ENCODE measurements at places on chromosomes 3 and 15.

DNA sequence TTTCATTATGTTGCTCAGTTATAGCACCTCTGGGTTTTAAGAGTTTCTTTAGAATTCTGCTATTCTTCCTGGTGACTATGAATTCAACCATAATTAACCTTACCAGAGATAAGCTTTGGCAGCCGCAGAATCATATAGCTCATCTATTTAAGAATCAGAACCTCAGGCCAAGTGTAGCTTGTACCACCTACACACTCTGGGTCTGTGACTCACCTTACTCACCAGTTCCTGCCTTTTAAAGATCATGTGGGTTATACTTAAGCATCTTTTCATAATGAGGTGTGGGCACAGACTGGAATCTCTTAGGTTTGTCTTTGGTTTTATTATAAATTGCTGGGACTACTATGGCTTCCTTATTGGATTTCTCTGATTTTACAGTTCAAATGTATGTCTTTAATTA, 21.9 kb downstream of the CDV3 start:
- no peak for DNase-seq

- DNase-seq, result no peak
Observed at GRCh38 chr3:30124435-30125370, 481.7 kb upstream of the TGFBR2 start.

DNA sequence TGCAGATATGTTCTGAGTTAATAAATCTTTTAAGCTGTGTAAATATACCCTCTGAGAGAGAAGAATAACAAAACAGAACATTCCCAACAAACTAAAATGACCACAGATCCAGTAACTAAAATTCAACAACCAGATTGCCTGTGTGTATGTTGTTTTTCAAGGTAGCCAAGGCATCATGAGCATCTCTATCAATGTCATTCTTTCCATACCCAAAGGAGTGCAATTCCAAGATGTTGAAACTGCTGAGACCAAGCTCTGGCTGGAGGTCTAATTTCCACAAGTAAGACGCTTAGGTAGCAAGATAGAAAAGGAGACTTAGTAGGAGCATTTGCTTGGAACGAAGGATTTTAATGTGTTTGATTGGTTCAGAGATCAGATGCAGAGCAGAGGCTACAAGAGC, 276.3 kb downstream of the RBMS3 start:
- DNase-seq, result no peak

GRCh38 chr15:74376825-74377581, 9.6 kb upstream of the CYP11A1 start:
- DNase-seq, result no peak

GRCh38 chr15:35481992-35482391, 64.0 kb downstream of the DPH6 start:
- DNase-seq, result peak; percentile 4

DNA sequence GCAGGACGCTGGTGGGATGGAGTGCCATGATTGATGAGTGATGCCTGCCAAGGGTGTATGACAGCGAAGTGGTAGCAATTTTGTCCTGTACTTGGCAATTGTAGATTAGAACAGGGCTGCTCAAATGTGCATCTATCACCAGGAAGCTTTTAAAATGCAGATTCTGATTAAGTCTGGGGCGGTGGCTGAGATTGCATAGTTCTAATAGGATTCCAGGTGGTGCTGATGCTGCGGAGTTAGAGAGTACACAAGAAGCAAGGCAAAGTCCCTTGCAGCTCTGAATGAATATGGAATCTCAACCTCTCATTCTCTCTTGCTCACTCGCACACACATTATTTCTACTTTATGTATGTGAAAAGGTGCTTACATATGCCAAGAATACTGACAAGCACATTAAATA, 670.4 kb downstream of the FHIT start:
- no peak for DNase-seq

DNA sequence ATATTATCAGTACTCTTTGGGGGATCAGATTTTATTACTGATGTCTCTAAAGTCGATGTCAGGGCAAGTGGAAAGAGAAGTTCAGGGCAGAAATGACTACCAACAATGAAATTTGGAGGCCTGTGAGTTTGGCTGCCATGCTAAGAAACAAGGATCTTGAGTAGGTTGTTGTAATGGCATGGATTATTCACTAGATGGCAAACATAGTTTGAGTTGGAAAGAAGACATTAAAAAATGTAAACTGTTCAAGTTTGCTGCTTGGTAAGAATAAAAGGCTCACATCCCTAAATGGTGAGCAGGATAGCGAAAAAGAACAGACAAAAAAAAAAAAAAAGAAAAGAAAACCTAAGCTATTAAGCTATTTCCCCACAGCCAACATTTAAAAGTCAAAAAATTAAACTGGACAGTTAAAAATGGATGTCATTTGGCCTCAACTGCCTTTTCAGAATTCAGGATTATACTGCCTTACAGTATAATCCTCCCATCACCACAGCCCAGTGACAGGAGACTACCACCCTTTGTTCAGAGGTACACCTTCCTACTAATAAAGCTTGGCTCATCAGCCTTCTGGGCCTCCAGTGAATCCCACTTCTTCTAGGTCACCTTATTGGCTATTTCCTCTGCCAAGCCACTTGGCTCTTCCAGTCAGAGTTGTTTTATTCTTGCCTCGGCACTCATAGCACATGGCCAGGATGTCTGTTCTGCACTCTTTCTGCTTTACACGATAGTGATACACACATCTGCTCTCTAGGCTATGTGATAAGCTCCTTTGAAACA, 163.7 kb downstream of the PLD1 start:
- DNase-seq, result peak; percentile 42

- DNase-seq, result no peak
Observed at GRCh38 chr15:41819455-41820050, 8.3 kb upstream of the JMJD7 start.

GRCh38 chr15:63842626-63843025, 8.9 kb upstream of the HERC1 start:
- no peak for DNase-seq

GRCh38 chr3:195537995-195538394, 5.1 kb downstream of the PPP1R2 start:
- no peak for DNase-seq

DNA sequence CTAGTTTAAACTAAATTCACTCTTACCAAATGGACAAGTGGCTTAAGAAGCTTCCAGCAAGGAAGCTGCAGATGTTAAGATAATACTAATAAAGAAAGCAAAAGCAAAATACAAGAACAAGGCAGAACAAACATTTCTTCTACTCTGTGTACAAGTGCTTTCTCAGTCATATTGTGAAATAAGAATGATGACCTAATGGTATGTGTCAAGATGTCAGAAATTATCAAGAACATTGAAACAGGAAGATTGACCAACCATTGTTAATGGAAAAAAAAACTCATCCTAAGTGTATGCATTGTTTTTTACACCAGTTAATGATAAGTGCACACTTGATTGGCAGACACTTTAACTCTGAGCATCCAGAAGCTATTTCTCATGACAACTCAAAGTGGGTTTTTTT, 65.4 kb upstream of the P2RY1 start:
- DNase-seq, result no peak

DNA sequence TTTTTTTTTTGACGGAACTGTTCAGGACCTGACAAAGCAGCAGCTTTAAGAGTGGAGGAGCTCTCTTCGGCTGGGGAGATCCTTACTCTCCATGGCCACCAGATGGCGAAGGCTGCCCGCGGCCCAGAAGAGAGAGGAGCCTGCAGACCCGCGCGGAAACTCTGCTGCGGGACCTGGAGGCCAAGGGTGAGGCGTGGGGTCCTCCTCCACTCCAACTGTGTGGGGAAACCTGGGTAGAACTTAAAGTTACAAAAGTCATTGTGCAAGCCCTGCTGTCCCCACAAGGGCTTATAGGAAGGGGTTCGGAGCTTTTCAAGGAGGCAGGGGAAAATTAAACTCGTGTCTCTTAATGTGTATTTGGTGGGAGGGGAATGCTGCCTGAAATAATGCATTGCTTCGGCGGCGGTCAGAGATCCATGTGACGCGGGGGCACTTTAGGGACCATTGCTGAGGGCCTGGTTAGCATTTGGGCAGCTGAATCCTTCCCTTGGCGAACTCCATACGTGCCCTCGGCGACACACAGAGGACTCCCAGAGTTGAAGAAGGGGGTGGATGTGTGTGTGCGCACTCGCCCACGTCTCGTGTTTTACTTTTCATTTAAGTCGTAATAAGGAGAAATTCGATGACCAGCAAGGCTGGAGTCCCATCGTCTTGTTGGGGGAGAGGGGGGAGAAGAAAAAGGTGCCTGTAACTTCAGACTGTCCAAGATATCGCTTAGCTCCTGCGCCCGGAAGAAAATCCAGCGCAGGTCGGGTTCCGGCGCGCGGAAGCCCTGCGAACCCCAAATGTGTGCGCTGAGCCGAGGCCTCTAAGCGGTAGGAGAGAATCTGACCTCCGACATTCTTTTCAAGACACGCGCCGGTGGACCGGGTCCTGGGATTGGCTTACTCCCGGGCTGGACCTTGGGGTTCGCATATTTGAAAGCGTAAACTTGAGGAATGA, 9.7 kb downstream of the EOMES start:
- DNase-seq, result peak; percentile 54

DNA sequence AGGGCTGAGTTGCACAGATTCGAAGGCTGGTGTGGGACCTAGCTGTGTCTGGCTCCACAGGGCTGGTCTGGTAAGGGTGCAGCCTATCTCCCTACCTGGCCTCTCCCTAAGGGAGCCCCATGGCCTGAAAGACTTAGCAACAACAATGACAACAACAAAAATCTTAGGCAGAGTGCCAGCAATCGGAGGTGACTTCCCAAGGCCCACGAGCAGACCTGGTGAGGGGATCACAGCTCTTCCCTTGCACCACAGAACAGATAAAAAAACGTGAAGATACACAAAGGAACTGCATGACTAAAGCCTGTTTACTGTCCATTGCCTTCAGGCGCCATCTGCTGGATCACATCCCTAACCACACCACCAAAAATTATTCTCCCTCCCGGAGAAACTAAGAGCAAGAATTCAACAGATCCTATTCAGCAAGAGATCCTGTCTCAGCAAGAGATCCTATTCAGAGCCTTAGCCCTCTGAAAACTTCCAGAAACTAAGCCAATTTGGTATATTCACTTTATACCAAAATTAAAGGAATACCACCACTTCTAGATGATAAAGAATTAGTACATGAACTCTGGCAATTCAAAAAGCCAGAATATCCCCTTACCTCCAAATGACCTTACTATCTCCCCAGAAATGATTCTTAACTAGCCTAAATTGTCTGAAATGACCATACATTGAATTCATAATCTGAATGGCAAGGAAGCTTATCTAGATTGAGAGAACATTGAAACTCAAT, 24.1 kb upstream of the OR5K4 start:
- peak; percentile 12 for DNase-seq

- no peak for DNase-seq
Observed at GRCh38 chr3:72177075-72178050, 392.4 kb upstream of the PROK2 start.

GRCh38 chr3:114213292-114213626, 24.1 kb downstream of the ZNF80 start:
- no peak for DNase-seq

DNA sequence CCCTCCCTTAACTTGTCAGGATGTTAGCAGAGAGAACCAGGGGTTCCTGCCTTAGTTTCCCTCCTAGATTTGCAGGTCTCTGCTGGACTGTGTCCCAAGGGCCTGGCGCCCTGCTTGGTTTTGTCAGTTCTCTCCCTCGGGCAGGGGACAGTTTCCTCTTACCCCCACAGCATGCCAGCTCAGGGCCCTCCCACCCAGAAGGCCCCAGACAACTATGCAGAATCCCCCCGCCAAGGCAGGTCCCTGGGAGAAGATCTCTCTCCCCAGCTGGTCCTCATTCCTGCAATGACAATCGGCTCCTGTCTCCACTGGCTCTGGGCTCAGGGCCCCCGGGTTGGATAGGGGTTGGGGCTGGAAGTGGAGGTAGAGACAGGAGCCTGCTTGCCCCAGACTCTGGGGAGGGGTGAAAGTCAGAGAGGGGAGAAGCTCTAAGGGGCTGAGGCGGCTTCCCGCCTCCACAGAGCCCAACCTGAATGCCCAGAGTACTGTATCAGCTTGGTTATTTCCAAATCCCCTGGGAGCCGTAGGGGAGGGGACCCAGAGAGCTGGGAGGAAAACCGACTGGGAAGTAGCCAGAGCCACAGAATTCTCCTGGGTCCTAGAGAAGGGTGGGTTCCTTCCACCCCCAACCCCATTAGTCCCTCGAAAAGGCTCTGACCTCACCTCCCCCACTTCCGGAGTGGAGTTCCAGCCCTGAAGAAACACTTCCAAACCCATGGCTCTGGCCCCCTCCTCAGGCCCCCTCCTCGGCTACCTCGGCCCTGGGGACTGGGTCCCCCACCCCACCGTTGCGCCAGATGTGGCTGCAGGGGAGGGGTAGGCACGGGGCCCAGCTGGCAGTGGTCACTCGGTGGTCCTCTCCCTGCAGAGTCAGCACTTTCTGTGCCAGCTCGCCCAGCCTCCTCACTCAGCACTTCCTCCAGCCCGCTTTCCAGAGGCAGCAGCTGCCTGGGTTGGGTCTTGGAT, 3.8 kb upstream of the LOXL1 start:
- no peak for DNase-seq

GRCh38 chr3:43759297-43759782, 68.6 kb downstream of the ABHD5 start:
- no peak for DNase-seq

- DNase-seq, result no peak
Observed at GRCh38 chr3:47007482-47008233, 28.2 kb downstream of the NBEAL2 start.

- no peak for DNase-seq
Observed at GRCh38 chr15:49707598-49707997, 86.8 kb downstream of the DTWD1 start.

DNA sequence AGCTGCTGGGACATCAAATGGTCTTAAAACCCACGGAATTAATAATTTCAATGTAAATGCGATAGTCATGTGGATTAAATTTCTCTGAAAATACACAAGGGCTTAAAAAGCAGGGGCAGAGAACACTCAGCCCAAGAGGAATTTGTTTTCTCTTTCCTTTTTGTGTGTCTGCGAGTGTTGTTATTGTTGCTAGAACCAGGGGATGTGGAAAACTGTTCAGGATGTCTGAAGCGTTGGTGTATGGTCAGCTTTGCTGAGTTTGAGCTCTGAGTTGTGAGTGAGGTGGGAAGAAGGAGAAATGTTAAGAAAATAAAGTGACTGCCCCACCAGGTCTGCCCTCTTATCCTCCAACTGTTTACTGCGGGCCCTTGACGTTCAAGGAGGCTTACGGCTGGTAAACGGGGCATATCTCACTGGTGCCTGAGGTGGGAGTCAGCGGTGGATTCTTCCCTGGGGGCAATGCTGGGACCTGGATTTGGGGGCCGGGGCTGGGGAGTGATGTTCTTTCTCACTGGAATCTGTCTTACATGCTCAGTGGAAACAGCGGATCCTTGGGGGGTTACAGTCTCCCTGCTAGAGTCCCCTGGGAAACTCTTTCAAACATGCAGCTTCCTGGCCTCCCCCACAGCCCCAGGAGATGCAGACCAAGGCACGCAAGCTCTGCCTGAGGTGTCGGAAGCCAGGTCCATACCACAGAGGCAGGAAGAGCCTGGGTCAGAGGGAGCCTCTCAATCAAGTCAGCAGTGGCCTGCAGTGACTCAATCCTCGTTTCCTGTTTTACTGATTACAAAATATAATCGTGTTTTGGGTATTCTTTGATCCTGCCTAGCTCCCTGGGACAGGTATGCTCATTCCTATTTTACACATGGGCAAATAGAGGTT, 41.8 kb downstream of the ITGA11 start:
- no peak for DNase-seq

- DNase-seq, result no peak
Observed at GRCh38 chr3:69825446-69825845, 86.2 kb downstream of the MITF start.

GRCh38 chr15:55721554-55722185, 21.3 kb downstream of the PRTG start:
- DNase-seq, result no peak

Measured in AG09319 (cell line).